ENCODE measurements at places on chromosomes 3 and 15.

- DNase-seq = no peak
These were observed 40.8 kb downstream of the NUP210 start for GRCh38 chr3:13379201-13379830.

GRCh38 chr15:40450047-40450446 lies 9.3 kb downstream of the BAHD1 start:
- no peak for DNase-seq

GRCh38 chr3:141015481-141015880 lies 35.7 kb upstream of the SPSB4 start:
- no peak for DNase-seq

DNA sequence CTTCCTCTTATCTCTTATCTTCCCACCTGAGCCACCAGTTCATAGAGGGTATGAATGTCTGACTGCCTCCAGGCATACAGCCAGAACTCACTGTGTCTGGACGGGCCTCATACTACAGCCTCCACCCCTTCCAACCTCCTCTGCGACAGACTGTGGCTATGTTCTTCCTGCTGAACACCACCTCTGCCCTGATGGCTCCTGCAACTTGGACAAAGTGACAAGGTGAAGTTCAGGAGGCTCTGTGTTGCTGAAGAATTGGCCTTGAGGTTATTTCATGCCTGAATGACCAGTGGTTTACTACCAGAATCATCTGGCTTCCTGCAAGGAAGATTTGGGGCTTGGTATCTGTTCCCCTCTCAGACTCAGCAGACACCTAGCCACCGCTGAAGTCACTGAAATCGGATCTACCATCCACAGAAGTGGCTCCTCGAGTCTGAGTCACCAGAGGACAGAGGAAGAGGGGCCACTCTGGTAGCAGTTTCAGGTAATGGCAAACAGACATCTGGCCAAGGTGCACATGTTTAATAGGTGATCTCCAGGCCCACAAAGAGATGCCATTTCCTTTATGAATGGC lies 14.2 kb upstream of the ULK3 start:
- peak; percentile 69 for DNase-seq

DNA sequence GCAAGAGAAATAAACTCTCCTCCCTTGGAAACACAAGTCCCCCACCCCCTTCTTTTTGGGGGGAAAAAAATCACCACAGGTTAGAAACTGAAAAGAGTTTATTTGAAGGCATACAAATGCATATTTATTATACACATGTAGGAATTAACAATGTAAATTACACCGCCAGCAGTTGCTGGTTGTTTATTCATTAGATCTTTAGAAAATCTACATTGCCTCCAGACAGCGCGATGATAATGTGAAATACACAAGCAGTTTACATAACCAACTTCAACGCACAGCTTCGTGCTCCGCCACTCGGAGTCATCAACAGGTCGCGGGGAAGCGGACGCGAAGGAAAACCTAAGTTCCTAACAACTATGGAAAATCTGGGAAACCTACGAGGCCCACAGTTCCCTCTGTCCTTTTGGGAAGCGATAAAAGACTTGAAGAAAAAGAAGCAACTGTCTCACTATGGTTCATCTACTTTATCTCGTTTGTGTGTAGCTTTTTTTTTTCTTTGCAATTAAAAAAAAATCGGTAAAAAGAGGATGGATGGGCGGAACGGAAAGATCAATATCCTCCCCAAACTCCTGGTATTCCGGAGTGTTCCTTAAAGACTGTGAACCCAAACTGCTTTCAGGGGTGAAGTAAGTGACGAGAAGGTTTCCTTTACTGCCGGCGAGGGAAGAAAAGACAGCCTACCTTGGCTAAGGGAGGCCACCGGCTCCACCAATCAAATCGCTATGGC lies 8.4 kb upstream of the FOXB1 start:
- DNase-seq = no peak

DNA sequence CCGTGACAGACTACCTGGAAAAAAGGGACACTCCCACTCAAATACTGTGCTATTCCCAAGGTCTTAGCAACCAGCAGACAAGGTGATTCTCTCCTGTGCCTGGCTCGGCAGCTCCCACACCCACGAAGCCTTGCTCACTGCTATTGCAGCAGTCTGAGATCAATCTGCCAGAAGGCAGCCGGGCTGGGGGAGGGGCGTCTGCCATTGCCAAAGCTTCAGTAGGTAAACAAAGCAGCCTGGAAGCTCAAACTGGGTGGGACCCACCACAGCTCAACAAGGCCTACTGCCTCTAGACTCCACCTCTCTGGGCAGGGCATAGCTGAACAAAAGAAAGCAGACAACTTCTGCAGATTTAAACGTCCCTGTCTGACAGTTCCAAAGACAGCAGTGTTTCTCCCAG lies 128.4 kb upstream of the SETMAR start:
- peak; percentile 2 for DNase-seq

DNA sequence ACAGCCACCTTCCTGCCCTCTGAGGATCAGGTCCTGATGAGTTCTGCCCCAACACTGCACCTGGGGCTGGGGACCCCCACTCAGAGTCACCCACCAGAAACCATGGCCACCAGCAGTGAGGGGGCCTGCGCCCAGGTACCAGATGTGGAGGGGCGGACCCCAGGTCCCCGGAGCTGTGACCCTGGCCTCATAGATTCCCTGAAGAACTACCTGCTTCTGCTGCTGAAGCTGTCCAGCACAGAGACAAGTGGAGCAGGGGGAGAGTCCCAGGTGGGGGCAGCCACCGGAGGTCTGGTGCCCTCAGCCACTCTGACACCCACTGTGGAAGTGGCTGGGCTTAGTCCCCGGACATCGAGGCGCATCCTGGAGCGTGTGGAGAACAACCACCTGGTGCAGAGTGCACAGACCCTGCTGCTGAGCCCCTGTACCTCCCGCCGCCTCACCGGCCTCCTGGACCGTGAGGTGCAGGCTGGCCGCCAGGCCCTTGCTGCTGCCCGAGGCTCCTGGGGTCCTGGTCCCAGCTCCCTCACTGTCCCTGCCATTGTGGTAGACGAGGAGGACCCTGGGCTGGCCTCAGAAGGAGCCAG lies 27.0 kb upstream of the SLC28A1 start:
- no peak for DNase-seq

All from PC-9 (cell line).